ENCODE measurements at places on chromosomes 6 and 20.

- peak; percentile 22 for DNase-seq
These were observed 3.2 kb downstream of the ACTR5 start for GRCh38 chr20:38751360-38751976.

- no peak for DNase-seq
These were observed 26.7 kb downstream of the ZNF337 start for GRCh38 chr20:25669826-25670422.

GRCh38 chr6:135161411-135162395, 19.4 kb upstream of the MYB start:
- DNase-seq, result no peak

DNA sequence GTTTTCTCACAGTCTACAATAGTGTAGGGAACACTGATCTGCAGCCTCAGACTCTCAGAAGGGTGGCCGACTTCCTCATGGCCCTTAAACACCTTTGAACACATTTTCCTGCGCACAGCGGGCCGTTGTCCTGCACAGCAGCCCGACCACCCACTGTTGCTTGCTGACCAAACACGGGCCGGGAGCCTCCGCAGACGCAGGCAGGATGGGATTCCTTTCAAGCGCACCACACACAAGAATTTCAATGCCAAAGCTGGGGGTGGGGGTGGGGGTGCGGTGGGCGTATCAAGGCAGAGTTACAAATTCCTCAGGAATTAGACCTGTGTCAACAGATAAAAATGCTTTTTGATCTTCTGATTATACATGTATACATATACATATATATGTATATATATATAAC, 74.5 kb downstream of the HUS1B start:
- DNase-seq, result no peak

DNA sequence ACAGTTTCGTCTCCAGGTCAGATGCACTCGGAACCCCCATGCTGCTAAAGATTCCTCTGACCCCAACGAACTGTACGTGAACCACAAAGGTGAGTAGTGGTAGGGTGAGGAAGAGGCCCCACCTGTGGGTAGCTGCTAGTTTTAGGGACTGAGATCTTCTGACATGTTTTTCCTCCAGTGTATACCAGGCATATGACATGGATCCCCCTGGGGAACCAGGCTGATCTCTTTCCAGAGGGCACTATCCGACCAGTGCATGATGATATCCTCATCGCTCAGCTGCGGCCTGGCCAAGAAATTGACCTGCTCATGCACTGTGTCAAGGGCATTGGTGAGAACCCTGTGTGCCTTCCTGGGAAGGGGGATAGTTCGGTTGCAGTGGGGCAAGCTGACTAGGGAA, 3.2 kb downstream of the POLR1C start:
- no peak for DNase-seq

DNA sequence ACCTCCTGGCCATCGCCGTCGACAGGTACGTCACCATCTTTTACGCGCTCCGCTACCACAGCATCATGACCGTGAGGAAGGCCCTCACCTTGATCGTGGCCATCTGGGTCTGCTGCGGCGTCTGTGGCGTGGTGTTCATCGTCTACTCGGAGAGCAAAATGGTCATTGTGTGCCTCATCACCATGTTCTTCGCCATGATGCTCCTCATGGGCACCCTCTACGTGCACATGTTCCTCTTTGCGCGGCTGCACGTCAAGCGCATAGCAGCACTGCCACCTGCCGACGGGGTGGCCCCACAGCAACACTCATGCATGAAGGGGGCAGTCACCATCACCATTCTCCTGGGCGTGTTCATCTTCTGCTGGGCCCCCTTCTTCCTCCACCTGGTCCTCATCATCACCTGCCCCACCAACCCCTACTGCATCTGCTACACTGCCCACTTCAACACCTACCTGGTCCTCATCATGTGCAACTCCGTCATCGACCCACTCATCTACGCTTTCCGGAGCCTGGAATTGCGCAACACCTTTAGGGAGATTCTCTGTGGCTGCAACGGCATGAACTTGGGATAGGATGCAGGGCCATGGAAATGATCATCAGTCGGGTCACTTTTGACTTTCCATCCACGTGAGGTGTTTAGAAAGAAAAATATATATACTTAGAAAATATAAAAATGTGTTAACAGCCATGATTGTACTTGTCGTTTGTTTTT, 868 bp downstream of the MC3R start:
- no peak for DNase-seq

DNA sequence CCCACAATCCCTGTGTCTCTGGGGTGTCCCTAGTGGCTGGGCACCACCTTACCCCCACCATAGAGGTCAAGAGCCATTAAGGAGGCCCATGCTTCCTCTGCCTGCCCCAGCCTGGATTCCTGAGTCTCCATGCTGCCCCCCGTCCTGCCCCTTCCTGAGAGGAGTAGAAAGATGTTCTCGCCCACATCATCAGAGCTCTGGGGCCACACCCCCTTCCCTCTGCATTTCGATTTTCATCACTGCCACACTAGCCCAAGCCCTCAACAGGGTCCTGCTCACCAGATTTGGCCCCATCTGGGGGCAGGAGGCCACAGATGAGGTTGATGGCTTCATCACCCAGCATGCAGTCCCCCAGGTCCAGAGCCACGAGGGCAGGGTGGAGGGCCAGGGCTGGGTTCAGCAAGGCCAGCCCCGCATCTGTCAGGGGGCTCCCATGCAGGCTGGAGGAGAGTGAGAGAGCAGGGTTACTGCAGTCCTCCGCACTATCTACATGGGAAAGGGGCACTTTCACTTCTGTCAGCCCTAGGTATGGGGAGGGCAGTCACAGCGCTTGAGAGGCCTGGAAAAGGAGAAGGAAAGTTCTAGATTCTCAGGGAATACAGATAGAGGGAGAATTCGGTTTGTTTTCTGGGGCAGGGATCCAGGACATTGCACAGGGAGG, 1.5 kb downstream of the LRRC73 start:
- no peak for DNase-seq

- no peak for DNase-seq
These were observed 139.7 kb upstream of the FLRT3 start for GRCh38 chr20:14477125-14477524.

- no peak for DNase-seq
These were observed 162.7 kb downstream of the LY86 start for GRCh38 chr6:6751266-6751596.

DNA sequence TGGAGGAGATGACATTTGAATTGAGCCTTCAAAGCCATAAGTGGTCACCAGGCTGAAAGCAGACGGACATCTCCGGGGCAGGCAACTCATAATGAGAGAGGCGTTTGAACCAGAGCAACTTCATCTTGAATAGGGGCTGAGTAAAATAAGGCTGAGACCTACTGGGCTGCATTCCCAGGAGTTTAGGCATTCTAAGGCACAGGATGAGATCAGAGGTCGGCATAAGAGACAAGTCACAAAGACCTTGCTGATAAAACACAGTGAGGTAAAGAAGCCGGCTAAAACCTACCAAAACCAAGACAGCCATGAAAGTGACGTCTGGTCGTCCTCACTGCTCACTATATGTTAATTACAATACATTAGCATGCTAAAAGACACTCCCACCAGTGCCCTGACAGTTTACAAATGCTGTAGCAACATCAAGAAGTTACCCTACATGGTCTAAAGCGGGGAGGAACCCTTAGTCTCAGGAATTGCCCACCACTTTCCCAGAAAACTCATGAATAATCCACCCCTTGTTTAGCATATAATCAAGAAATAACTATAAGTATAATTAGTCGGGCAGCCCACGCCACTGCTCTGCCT, 194.7 kb upstream of the SOX4 start:
- DNase-seq, result no peak

DNA sequence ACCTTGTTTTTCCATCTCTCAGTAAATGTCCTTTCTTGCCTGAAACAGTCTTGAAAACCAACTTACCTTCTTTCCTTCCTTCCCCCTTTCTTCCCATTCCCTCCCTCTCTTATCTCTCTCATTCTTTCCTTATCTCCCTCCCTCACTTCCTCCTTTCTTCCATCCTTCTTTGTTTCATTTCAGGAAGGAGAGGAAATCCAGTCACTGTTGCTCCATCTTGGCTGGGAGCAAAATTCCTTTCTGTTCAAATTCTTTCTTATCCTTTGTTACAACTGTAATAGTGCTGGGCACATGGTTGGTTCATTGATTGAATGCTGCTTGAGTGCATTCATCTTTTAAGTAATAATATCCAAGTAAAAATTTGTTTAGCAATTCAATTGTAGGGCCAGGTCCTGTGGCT, 17.4 kb upstream of the TCP11 start:
- no peak for DNase-seq

- DNase-seq, result no peak
These were observed 150.4 kb downstream of the MYLK4 start for GRCh38 chr6:2600363-2600762.

GRCh38 chr20:38065764-38066375, 32.3 kb downstream of the RPRD1B start:
- DNase-seq, result no peak

DNA sequence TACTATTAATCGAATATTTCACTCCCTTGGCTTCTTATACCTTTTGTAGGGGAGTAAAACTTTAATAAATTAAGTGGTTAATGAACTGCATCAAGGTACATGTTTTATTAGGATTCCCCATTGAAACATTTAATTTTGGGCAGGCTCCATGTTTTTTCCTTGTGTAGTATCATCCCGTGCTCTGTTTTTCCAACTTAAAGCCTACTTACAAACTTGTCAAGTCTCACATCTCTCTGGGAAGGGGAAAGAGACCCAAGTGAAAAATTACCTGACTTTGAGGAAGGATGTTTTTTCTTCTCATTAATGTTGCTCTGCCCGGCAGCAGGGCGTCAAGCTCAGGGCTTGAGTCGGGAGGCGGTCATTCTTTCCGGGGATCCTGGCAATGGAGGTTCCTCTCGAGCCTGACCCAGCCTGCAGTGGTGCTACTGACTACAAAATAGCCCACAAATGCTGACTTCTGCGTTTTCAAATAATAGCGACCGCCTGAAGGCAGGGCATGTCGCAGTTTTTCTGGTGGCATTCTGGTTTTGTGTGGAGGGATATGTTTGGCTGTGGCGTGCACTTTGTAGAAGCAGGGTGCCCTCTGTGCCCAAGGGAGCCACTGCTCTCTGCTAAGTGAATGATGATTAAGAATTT, 2.4 kb downstream of the DSP start:
- no peak for DNase-seq

GRCh38 chr20:36268440-36269342, 32.4 kb downstream of the AAR2 start:
- DNase-seq, result no peak

- DNase-seq, result no peak
These were observed 234.2 kb upstream of the SULF2 start for GRCh38 chr20:48019496-48019895.

DNA sequence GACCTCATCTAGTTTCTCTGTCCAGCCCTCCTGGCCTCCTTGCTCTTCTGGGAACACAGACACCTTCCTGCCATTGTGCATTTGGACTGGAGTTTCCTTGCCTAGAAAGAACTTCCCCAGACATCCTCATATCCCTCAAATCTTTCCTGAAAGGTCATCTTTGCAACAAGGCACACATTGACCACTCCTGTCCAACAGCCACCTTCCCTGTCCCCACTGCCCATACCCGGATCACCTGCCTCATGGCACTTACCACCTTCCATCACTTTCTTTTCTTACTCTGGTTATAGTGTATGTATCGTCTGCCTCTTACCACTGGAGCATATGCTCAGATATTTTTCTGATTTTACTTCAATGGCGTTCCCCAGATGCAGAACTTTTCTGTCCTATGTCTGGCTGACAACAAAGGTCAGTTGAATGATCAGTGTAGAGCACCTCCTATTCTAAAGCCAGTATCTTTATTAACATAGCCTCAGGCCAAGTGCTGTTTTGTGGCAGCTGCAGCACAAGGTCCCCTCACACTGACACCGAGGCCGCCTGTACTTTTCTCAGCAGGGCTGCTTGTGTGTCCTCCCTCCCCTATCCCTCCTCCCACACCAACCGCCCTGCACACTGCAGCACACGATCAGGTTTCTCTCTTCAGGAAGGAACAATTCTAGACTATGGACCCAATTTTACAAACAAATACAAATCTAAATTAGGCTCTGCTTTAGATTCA, 4.1 kb downstream of the HLA-C start:
- DNase-seq, result no peak

GRCh38 chr20:11429168-11429567, 488.5 kb upstream of the BTBD3 start:
- DNase-seq, result no peak

- DNase-seq, result no peak
These were observed 34.9 kb downstream of the BTBD3 start for GRCh38 chr20:11952639-11953038.

DNA sequence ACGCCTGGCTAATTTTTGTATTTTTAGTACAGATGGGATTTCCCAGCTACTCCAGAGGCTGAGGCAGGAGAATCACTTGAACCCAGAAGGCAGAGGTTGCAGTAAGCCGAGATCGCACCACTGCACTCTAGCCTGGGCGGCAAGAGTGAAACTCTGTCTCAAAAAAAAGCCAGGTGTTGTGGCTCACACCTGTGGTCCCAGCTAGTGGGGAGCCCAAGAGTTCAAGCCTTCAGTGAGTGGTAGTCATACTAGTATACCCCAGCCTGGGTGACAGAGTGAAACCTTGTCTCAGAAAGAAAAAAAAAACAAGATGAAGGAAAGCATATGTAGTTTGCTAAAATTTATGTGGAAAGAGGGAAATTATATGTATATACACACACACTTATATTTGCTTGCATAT, 20.0 kb upstream of the POU5F1 start:
- no peak for DNase-seq

DNA sequence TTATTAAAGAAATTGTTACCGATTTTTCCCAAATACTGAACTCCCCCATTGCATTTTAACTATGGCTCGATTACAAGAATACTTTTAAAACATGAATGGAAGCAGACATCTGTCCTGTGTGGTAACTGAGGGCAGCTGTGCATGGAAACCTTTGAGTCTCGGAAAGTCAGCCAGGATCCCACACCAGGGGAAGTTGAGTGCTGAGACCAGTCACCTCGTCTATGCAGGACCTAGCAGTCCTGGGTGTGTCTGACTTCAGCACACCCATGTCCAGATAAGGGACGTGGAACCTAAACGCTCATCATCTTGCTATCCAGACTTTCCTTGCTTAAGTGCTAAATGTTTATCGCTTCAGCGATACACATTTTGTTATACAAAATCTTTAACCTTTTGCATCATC, 6.1 kb downstream of the RIN2 start:
- no peak for DNase-seq

DNA sequence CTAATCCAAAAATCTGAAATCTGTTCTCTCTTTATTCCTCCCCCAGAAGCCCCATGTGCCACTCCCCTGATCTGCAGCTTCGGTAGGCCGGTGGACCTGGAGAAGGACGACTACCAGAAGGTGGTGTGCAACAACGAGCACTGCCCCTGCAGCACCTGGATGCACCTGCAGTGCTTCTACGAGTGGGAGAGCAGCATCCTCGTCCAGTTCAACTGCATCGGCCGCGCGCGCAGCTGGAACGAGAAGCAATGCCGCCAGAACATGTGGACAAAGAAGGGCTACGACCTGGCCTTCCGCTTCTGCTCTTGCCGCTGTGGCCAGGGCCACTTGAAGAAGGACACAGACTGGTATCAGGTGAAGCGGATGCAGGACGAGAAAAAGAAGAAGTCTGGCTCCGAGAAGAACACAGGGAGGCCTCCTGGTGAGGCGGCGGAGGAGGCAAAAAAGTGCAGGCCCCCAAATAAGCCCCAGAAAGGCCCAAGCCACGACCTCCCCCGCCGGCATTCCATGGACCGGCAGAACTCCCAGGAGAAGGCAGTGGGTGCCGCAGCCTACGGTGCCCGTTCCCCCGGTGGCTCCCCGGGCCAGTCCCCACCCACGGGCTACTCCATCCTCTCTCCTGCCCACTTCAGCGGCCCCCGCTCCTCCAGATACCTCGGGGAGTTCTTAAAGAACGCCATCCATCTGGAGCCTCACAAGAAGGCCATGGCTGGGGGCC, 31.5 kb downstream of the HECA start:
- DNase-seq, result no peak

Data from AML-193 (cell line).